ENCODE measurements at places on chromosomes 4 and X.

GRCh38 chr4:127686658-127687057 lies 43.5 kb upstream of the SLC25A31 start:
- no peak for DNase-seq

DNA sequence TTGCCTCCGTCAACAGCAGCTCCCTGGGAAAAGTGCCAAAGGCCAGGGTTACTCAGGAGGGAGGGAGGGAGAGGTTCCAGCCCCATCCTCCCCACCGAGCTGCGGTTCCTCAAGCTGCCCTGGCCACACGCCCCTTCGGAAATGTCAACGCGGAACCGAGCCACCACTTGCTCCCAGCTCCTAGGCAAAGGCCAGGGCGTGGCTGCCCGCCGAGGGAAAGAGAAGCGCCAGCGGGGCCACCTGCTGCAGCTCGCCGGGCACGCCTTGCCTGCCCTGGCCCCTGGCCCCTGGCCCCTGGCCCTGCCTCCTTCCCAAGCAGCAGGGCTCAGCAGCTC lies 15.3 kb downstream of the SLC6A8 start:
- DNase-seq: no peak

GRCh38 chr4:94603170-94603747 lies 151.5 kb downstream of the PDLIM5 start:
- no peak for DNase-seq

GRCh38 chr4:153488006-153488891 lies 22.1 kb downstream of the TMEM131L start:
- peak; percentile 82 for DNase-seq

DNA sequence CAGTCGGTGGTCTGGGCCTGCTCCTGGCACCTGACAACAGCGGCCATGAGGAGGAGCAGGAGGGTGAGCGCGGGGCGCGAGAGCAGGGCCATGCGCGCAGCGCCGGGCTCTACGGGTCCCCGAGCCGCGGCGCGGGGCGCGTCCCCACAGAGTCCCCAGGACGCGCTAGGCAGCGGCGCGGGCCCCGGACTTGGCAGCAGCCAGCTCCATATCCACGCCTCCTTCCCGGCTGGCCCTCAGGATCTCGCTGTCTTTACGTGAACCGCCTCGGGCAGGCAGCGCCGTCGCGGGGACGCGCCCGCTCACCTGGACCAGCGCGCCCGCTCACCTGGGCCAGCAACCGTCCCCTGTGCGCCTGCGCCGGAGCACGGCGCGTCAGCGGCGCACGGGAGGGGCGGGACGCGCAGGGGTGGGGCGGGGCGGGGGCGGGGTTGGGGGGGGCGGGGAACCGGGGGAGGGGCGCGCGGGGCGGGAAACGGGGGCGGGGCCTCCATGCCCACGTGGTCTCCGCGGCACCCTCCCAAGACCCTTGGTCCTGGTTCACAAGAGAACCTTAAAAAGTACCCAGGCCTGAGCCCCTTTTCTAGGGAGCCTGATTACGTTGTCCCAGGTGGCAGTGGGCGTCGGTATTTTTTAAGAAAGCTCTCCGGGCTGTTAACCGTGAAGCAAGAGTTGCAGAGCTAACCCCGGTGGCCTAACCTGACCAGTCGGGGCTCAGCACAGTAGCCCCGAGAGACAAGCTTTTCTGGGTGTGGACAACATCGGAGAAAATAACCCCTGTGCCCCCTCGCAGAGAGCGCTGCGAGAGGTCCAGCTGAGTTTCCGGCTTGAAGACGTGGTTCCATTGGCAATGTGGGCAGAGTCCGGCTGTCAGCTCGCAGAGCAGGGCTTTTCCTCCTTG lies at the start of gene PLA2G12A:
Gene PLA2G12A (minus strand): TSS at position 353 of the 901 bp plus-strand sequence. CDS start 261 bp downstream, at position 92.
- DNase-seq: peak; percentile 80

DNA sequence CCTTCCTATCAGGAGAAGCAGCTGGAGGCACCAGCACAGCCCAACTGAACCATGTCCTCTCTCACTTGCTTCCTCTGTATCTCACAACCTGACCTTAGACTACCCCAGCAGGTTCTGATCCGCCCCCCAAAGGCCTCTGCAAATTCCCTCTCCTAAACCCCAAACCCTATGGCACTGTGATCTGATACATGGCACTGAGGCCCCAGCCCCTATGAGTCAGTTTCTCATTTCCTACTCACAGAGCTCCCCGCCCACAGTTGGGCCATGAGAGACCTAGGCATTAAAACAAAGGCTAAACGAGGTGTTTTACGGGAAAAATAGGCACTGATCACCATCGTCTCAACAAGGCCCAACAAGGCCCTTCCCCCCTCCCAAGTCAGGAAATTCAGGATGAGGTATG lies 19.1 kb downstream of the SASH3 start:
- no peak for DNase-seq

DNA sequence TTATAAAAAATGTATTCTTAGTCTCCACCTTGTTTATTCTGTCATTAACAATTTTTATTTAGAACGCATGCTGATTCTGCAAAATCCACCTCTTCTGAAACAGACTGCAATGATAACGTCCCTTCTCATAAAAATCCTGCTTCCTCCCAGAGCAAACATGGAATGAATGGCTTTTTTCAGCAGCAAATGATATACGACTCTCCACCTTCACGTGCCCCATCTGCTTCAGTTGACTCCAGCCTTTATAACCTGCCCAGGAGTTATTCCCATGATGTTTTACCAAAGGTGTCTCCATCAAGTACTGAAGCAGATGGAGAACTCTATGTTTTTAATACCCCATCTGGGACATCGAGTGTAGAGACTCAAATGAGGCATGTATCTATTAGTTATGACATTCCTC lies 75.6 kb upstream of the SMARCA5 start:
- no peak for DNase-seq

DNA sequence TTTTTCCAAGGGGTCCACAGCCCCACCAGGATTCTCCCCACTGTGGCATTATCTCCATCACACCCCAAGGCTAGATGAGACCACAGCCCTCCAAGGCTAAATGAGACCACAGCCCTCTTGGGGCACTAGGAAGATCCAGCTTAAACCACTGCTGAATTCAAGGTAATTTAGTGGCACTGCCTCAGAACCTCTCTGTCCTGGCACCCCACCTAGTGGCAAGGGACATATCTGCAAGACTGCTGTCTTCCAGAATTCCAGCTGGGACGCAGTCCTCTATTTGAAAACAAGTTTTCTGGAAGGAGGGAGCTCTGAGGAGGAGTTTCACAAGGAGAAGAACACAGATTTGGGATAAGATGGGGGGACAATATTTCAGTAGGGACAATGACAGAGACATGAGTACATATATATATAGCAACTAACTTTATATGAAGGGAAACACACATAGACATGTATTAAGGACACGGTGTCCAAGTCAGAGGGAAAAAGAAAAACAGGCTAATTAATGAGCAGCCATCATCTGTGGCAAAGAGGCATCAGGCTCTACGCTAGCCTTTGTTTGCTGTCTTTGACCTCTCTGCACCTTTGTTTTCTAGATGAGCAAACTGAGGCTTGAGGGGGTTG lies 9.3 kb downstream of the CETN2 start:
- DNase-seq: no peak

DNA sequence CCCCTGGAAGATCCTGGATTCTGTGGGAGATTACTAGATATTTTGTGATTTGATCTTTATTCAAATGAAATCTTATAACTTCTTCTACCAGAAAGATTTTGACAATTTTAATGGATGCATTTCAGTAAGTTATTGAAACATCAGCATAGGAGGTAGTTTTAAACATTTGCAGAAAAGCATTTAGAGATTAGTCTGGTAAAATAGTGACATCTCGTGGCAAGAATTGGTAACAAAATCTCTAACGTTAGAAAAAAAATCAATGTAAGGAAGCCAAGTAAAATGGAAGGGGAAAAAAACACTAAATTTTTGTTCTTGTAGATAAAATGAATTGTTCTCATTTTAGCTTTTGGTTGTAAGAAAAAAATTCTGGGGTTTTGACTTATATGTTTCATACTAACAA lies 73.3 kb downstream of the TASL start:
- no peak for DNase-seq

DNA sequence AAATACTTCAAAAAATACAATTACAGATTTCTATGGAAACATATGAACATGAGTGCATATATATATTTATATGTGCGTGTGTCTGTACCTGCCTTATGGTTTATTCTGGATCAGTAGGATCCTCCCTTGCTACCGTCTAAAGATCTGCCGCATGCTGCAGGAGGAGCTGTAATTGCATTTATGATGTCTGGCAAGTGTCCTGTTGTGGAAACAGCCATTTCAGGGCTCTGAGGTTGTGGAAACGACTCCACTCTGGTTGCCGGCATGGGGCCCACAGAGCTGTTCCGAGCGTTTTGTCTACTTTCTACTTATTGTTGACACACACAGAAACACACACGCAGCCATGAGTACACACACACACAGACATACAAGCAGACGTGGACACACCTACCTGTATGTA lies 21.3 kb downstream of the CD99 start:
- DNase-seq: no peak

- no peak for DNase-seq
Measured at GRCh38 chrX:70338290-70338689, 48.4 kb downstream of the KIF4A start.

- peak; percentile 51 for DNase-seq
Measured at GRCh38 chrX:7147413-7147977, at the start of gene STS. TSS of gene STS (plus strand) at chrX:7147712. CDS start at chrX:7253200, 105,488 bp downstream.

GRCh38 chrX:81392396-81392795 lies 190.5 kb downstream of the SH3BGRL start:
- no peak for DNase-seq

DNA sequence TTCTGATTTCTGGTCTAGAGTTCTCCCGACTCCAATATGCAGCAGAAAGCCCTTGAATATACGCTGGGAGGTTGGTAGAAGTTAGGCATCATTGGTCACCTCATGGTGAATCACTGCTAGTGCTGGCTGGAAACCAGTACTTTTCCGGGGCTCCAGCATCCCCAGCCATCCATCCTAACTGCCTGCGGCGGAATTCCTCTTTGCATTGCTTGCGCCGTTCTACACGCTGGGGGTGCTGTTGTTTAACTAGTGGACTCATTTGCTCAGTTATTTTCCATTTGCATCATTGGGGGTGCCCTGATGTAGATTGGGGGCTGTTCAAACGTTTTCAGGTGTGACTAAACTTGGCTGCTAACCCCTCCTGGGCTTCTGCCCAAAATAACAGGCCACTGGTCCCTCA lies 23.3 kb upstream of the GPR50 start:
- DNase-seq: no peak

- no peak for DNase-seq
Measured at GRCh38 chr4:118865091-118865708, 23.5 kb upstream of the SYNPO2 start.

GRCh38 chr4:112284662-112285411 lies 867 bp downstream of the TIFA start:
- peak; percentile 20 for DNase-seq

- peak; percentile 69 for DNase-seq
Measured at GRCh38 chrX:118495958-118496762, 545 bp downstream of the DOCK11 start.

GRCh38 chr4:113687067-113687718 lies 74.3 kb downstream of the CAMK2D start:
- DNase-seq: no peak

DNA sequence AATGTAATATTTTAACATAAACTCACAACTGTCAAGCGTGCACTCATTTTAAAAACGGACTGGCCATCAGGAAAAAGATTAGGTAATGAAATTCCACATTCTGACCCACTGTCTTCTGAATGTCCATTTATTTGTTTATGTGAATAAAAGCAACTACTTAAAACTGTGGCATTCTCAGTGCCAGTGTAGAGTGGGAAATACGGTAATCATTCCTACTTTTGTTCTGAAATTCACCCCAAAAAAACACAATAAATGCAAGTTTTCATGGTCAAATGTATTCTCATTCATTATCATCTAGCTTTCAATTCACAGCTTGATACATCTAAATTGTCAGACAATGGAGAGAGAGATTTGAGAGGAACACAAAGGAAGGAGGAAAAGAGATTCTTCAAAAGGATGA lies 260.9 kb downstream of the DCHS2 start:
- no peak for DNase-seq

GRCh38 chr4:184328022-184328736 lies 110.5 kb upstream of the ENPP6 start:
- DNase-seq: no peak

- no peak for DNase-seq
Measured at GRCh38 chrX:85922821-85923220, 124.5 kb downstream of the CHM start.

DNA sequence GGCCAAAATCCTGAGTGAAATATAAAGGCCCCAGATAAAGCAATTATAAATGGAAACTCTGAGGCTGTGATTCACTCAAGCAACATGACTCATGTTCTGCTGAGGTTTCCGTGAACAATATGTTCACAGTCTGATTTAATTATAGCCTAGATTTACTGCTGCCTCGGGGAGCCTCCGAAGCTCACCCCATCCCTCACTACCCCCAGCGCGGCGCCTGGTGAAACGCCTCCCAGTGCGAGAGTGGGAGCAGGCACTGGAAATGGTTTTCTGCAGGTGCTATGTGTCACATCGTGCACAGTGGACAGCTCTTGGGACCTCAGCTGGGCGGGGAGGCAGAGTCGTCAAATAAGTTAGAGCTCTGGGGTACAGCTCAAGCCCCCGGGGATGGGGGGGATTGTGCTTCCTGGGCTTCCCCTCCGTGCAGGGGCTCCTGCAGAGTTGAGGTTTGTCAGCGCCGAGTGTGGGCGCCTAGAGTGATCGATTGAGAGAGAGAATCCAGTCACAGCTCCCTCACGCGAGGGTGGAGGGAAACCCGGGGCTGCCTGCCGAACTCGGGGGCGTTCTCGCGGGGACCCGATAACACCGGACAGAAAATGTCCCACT lies 110.6 kb downstream of the PHKA2 start:
- no peak for DNase-seq

- no peak for DNase-seq
Measured at GRCh38 chr4:134189949-134190348, 11.6 kb downstream of the PABPC4L start.

DNA sequence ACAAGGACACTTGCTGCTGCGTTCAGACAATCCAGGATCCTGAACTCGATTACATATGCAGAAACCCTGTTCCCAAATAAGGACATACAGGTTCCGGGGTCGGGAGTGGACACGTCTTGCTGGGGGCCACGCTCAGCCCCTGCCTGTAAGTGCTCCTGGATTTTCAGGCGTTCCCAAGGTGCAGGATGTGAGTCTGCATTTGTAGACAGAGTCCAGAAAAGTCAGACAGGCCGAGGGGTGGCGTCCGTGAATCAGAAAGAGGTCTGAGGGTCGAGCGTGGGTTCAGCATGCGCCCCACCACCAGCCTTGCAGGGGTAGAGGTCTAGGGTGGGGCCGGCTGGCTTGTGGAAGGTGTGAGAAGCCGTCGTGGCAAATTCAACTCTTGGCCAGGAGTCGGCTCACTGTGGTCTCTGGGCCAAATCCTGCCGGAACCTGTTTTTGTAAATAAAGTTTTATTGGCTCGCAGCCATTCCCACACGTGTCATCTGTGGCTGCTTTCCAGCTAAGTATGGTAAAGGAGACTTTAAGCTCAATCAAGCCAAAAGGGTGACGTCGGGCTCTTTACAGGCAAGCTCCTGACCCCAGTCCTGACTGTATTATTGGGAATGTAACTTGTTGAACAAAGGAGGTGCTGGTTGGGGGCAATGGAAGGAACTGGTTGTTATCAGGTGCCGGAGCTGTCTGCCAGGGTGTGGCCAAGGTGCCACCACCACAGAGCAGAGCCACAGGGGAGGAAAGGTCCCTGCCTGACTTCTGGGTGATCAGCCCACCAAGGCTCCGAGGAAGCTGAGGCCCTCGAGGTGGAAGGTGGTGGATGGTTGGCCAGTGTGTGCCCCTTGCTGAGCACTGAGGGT lies 7.4 kb downstream of the DOK7 start:
- no peak for DNase-seq
